Anterior cingulate cortex (tissue), 58 donors: ENCODE measurements at places on chromosomes 4 and X.

GRCh38 chrX:133939655-133940302 lies 45.6 kb downstream of the GPC3 start:
- DNase-seq: no peak

- DNase-seq: no peak
These were observed 16.4 kb upstream of the OTUD4 start for GRCh38 chr4:145196747-145197146.

GRCh38 chr4:123785538-123785937 lies 388.9 kb downstream of the SPRY1 start:
- DNase-seq: no peak

GRCh38 chr4:186844059-186844681 lies 120.5 kb upstream of the FAT1 start:
- no peak for DNase-seq

DNA sequence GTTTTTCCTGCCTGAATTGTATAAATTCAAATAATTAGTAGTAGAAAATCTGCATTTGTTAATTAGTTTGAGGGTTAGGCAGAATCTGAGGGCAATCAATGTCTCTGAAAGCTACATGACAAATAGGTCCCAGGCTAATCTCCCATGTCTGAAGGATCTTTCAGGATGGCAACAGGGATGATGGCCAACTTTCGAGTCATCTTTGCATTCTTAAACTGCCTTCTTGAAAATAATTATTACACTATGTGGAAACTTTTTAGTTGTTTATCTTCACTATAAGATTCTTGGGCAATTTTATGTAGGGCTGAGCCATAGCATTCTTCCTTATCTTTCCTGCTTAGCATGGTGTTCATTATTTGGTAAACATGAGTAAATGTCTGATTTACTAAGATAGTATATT lies 490.3 kb upstream of the EPHA5 start:
- no peak for DNase-seq

- no peak for DNase-seq
These were observed 646.1 kb upstream of the FRG1 start for GRCh38 chr4:189294574-189294973.

GRCh38 chr4:185018834-185019455 lies 655 bp downstream of the HELT start:
- DNase-seq: no peak

GRCh38 chr4:150482581-150482980 lies 99.4 kb upstream of the MAB21L2 start:
- no peak for DNase-seq

- DNase-seq: no peak
These were observed 2387.6 kb downstream of the PCDH7 start for GRCh38 chr4:33107814-33108213.

GRCh38 chr4:56123051-56123450 lies 174.3 kb downstream of the CEP135 start:
- DNase-seq: no peak

GRCh38 chrX:100409610-100410590 lies at the start of gene PCDH19:
Gene PCDH19 (minus strand): TSS chrX:100410273. CDS start chrX:100408597, 1,676 bp downstream.
- DNase-seq: peak; percentile 62

DNA sequence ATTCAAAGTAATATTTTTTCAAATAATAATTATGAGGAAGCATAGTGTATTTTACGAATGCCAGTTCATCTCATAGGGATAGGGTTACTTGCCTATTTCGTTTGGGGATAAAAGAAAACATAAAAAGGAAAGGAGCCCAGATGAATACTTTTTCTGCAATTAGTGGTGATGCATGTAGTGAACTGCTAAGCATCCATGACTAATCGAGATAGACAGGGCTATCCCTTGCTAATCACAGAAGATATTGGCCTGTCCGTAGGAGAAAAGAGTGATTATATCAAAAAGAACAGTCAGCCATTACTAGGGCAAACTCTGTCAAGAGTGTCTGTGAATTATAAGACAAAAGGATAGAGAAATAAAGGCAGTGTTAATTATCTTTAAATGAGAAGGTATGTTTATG lies 746.1 kb downstream of the C4orf33 start:
- no peak for DNase-seq

GRCh38 chr4:174210354-174210753 lies 73.1 kb downstream of the FBXO8 start:
- no peak for DNase-seq

DNA sequence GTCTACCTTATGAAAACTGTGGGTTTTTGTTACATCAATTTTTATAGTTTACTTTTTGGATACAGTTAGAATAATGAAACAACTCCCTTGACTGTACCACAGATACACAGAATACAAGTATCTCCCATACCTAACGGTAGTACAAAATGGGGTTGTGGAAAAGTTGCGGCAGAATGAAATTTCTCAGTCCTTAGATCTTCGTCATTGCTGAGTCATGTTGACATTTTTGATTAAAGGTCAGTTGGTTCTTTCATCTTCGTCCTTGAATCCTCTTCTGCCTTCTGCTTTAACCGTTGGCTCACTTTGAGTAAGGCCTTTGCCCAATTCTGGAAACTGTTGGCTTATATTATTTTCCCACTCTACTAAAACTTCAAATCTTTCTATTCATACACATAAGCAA lies 75.6 kb downstream of the TRIML1 start:
- DNase-seq: no peak

GRCh38 chr4:104063341-104063740 lies 343.6 kb upstream of the TACR3 start:
- no peak for DNase-seq

- DNase-seq: no peak
These were observed 154.2 kb downstream of the TEX11 start for GRCh38 chrX:70754169-70754848.

- no peak for DNase-seq
These were observed 258.1 kb upstream of the AGTR2 start for GRCh38 chrX:115912372-115912897.

- no peak for DNase-seq
These were observed 798.7 kb upstream of the AGA start for GRCh38 chr4:178240891-178241290.

DNA sequence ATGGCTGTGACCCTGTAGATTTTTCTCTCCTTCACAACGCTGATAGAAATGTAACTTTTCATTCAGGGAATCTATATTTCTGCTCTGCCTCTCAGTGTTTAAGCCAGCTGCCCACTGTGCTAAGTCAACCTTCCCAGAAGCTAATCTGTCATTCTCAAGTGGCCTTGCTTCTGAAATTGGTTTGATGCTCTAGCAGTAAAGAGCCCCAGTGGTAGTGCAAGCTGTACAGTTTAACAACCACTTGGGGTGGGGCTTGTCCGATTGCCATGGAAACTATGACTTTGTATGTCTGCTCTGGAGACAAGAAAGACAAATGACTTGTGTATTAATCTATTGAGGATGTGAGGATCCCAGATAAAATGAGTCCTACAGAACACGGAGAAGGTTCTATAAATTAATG lies 620.9 kb upstream of the GALNT7 start:
- DNase-seq: no peak

GRCh38 chr4:136918772-136919171 lies 613.5 kb downstream of the PCDH18 start:
- DNase-seq: no peak

DNA sequence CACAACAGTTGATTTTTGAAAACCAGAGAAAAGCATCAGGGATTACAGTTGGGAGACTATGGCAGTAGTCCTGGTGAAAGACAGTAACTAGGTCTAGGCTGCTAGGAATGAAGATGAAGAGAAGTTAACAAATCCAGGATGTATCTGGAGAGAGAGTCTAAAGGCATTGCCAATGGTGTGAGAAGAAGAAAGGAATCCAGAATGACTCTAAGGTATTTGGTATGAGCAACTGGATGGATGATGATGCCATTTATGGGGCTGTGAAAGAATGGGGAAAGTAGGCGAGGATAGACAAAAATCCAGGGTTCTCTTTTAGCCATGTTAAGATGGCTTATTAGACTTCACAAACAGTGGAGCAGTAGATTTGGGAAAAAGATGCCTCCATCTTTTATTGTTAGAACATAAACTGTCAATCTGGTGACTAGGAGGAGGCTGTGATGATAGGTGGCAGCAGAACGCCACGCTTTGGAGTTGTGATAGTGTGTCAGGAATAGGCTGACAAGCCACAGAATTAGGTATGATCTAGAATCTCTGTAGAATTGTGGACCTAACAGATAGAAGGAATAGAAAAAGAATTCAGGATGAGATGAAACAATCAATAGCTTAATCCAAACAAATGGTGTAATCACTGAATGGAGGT lies 27.3 kb upstream of the JADE1 start:
- no peak for DNase-seq
